ENCODE measurements at places on chromosomes 4 and X. TPM values are rescaled to one million over a fixed set of nuclear protein-coding genes. Genes with fewer than 3 reads are reported as not detected.

The GRID2 gene
- total RNA-seq: under 0.01 TPM

- DNase-seq: peak; percentile 32
These were observed 33.0 kb upstream of the TLR2 start for GRCh38 chr4:153651116-153651515.

The TAF7L gene
- total RNA-seq: not detected

DNA sequence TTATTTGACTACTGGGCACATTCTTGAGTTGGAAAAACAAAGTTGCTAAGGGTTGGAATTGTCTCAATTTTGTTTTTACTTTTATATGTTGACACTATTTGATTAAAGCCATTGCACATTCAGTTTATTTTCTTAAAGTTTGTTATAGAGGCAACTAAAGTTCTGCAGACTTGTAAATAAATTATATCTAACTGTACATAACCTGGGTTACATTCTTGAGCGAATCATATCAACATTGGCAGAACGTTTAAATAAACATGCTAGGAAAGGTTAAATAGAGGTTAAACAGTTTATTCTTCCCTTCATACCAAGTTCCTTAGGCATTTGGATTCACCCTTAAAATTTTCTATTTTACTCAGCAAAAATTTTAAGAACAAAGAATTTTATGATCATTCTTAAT, 74.5 kb downstream of the UCHL1 start:
- DNase-seq: no peak

- peak; percentile 92 for DNase-seq
These were observed at the start of gene PIM2 for GRCh38 chrX:48918643-48919340. PIM2 (minus strand) TSS chrX:48919024; CDS start chrX:48918834, 190 bp downstream.

GRCh38 chrX:110759785-110760184, 35.8 kb downstream of the CHRDL1 start:
- DNase-seq: no peak

DNA sequence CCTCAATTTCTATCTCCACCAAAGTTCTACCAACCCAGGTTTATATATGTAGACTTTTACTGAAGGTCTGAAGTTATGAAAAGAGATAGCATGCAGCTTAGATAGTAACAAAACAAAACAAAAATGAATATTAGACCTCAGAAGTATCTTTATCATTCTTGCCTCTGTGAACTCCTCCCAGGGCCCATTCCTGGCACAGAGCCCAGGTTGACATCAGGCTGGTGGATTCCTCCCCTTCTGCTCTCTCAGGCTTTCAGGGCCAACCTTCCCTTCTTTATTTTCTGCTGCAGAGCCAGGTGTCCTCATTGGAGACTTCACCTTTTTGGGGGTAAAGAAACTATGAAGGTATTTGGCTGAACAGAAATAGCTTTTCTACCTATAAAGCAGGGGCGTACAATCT, 112.8 kb upstream of the PITX2 start:
- no peak for DNase-seq

The RHOH gene
- total RNA-seq: 16.4 TPM

DNA sequence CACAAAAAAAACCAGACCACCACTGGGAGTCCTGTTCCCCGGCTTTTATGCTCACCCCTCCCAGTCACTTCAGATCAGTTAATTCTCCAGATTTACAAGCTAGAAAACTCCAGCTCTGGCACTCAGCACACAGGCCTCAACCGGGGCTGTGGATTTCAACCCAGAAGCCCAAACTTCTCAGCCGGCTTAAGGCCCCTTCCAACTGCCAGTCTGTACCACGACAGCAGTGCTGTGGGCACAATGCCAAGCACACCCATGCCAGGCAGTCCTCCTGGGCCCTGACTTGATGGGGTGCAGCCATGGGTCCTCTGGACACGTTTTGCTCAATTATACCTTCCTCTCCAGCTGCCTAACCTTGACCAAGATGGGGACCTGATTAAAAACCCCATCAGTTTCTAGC, 12.2 kb downstream of the SOD3 start:
- no peak for DNase-seq

DNA sequence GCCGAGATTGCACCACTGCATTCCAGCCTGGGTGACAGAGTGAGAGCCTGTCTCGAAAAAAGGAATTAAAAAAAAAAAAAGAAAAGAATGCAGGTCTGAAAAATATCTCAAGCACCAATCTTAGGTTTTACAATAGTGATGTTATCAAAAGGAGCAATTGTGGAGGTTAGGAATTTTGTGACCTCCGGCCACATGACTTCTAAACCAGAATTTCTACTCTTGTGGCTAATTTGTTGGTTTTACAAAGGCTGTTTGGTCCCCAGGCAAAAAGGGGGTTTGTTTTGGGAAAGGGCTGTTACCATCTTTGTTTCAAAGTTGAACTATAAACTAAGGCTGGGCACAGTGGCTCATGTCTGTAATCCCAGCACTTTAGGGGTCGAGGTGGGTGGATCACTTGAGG, 15.4 kb upstream of the ZNF41 start:
- DNase-seq: no peak

DNA sequence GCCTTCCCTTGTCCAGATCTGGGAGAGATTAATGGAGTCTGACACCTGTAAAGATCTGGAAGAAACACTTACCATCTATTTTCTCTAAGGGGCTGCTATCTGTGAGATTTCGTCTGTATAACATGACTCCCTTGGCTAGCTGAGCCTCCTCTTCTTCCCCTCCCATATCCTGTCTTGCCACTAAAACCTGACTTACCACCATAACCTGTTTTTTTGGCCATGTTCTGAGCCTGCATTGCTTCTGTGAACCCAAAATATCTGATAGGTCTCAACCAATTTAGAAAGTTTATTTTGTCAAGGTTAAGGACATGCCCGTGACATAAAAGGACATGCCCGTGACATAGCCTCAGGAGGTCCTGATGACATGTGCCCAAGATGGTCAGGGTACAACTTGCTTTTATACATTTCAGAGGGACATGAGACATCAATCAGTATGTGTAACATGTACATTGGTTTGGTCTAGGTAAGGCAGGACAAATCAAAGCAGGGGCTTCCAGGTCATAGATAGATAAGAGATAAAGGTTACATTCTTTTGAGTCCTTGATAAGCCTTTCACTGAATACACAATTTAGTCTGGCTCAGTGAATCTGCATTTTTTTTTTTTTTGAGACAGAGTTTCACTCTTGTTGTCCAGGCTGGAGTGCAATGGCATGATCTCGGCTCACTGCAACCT, 11.4 kb downstream of the MGST2 start:
- no peak for DNase-seq

GRCh38 chr4:147707892-147708672, 23.8 kb upstream of the ARHGAP10 start:
- no peak for DNase-seq
